Activated gamma-delta T cell (primary cell): ENCODE measurements at places on chromosomes 12 and 14.

GRCh38 chr12:125944446-125944845 is 879.2 kb downstream of the AACS start:
- no peak for DNase-seq

GRCh38 chr12:31915446-31915845 is 43.8 kb upstream of the RESF1 start:
- no peak for DNase-seq

GRCh38 chr12:91311081-91311480 is 128.5 kb upstream of the DCN start:
- no peak for DNase-seq

DNA sequence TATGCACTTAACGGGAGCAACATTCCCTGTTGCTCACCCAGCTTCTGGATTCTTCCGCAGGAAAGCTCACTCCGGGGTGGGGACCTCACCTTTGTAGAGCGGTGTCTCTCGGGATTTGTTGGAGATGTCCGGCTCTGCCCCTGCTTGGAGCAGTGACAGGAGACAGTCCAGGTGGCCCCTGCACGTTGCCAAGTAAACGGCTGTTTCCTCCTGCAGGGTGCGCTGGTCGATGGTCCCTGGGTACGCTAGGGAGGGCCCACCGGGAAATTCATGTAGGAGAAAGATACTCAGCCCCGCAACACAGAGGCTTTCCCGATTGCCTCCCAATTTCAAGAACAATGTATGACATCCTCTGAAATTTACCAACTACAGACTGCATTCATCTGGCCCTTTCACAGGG is 23.1 kb downstream of the ASB2 start:
- DNase-seq, result no peak

GRCh38 chr12:117662220-117662619 is 300.8 kb upstream of the NOS1 start:
- no peak for DNase-seq

DNA sequence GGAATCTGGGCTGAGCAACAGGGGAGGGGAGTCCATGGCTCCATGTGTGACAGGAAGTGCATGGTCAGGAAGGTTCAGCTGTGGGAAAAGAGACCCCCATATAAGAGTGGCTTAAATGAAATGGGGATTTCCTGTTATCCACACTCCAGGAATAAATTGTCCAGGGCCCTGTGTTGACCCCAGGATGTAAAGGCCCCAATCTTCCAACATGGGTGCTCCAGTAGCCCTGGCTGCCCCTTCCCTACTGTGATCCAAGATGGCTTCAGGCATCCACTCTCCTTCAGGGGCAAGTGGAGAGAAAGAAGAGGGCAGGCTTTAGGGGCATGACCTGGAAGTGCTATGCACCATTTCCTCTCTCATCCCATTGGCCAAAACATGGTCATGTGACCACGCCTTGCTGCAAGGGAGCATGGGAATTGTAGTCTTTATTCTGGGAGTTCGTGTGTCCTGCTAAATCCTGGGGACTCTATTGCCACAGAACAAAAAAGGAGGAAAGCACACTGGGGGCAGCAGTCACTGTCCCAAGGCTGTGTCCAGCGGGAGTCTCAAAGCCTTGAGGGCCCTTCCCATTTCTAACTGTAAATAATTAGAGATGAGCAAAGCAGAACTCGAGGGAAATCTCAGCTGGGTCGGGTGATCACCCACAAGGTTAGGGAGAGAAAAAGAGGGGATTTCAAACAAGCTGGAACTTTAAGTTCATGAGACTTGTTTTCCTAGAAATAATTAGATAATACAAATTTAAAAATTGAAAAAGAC is 289.2 kb downstream of the ADGRD1 start:
- no peak for DNase-seq

DNA sequence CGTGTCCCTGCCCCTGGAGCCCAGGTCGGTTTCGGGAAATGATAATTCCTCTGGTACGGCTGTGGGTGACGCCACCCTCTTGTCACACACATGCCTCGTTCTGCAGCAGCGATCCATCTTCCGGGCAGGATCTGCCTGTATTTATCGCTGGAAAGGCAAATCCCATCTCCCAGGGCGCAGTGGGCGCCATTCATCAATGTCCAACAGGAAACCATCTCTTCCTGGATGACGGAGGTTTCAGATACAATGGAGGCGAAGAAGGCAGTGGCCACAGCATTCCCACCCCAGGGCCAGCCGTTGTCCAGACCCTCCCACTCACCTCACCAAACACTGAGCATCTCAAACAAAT is 74.2 kb downstream of the NOC4L start:
- no peak for DNase-seq

GRCh38 chr12:55703288-55703687 is 4.4 kb downstream of the ITGA7 start:
- no peak for DNase-seq

DNA sequence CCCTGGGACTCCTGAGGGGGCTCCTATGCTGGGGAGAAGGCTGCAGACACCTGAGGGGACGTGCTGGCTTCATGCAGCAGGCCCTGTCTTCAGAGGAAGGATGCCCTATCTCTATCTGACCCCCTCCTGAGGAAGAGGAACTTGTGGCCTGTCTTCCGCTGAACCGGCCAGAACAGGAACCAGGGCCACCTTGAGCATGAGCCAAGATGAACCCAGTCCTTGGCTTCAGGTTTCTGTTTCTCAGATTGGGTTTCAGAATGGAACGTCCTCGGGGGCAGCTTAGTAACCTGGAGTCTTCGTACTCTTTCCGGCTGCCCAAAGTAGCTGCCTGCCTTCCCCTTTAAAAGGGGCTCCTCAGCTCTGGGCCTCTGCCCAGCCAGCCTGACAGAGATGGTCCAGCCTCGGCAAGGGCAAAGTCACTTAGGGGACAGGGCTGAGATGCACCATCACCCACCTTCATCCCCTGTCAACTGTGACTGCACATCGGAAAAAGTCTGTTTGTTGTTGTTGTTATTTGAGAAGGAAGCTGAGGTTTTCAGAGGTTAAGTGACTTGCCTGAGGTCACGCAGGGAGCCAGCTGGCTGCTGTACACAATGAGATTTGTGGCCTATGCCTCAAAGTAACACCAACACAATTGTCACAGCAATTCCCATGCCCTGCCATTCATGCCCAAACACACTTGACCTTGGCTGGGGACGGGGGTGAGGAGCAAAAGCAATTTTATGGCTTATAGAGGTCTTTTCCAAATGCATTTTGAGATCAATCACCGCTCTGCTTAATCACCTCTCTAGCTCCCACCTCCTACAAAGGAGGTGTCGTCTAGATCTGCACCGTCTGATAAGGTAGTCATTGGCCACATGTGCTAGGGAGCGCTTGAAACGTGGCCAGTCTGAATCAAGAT is 13.4 kb downstream of the ASB2 start:
- no peak for DNase-seq

GRCh38 chr12:124560146-124560890 is 7.1 kb downstream of the NCOR2 start:
- DNase-seq, result no peak

- DNase-seq, result no peak
Observed at GRCh38 chr12:91868054-91868453, 277.6 kb downstream of the BTG1 start.

DNA sequence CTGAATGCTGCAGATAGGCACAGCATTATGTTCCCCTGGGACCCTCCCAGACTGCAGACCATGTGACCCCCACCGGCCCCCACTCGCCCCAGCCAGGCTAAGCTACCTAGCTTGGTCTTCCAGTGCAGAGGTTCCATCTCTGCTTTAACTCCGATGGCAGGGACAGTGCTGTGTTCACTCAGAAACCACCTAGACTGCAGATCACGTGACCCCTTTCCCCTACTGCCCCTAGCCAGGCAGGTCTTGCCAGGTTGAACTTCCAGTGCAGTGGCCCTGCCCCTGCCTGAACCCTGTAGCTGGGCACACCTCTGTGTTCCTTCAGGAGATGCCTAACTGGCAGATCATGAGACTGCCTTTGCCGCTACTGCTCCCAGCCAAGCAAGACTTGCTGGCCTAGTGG is 1116.2 kb downstream of the FLRT2 start:
- no peak for DNase-seq

DNA sequence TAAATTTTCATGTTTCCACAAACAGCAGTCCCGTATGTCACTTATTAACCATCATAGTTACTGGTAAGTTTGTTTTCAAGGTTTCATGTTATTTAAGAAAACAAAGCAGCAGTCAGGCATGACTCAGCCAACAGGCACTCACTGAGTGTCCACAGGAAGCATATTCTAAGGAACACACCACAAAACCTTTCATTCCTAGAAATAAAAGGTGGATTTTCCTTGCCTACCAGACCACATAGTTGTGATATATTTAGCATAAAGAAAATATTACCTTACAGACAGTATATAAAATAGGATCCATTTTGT is 143.3 kb upstream of the AVPR1A start:
- DNase-seq, result no peak

GRCh38 chr12:5965950-5966383 is 20.9 kb upstream of the ANO2 start:
- DNase-seq, result no peak

DNA sequence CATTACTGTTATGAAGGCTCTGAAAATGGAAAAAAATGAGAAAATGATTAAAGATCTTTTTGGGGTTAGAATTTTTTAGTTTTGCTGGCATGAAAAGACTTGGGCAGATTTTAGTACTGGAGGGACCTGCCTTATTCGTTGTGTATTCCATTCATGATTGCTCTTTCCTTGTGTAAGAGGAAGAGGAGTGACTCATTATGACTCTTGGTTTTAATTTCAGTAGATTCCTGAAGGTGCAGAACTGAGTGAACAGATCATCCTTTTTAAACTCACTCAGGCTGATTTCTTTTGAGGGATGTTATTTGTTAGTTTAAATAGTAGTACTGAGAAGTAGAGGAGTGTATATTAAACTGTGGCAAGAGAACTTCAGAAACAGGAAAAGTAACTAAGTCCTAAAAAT is 41.6 kb downstream of the AKAP6 start:
- no peak for DNase-seq

- no peak for DNase-seq
Observed at GRCh38 chr14:24908592-24909236, 141.2 kb downstream of the STXBP6 start.

GRCh38 chr12:100608776-100609175 is 35.3 kb downstream of the GAS2L3 start:
- DNase-seq, result no peak

DNA sequence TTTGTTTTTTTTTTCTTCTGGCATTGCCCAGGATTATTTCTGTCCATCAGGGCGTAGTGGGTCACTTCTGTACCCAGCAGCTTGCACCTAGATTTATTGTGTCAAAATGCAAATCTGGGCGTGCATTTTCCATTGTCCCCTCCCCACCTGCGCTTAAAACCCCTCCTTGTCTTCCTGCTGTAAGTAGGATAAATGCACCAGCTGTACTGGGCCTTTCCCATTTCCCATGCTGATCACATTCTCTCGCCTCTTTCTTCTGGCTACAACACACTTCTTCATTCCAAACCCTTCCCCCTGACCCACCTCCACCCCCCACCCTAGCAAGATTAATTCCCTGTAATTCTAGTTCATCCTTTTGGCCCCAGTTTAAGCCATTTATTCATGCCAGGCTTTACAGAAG is 128.0 kb downstream of the ETV6 start:
- no peak for DNase-seq

DNA sequence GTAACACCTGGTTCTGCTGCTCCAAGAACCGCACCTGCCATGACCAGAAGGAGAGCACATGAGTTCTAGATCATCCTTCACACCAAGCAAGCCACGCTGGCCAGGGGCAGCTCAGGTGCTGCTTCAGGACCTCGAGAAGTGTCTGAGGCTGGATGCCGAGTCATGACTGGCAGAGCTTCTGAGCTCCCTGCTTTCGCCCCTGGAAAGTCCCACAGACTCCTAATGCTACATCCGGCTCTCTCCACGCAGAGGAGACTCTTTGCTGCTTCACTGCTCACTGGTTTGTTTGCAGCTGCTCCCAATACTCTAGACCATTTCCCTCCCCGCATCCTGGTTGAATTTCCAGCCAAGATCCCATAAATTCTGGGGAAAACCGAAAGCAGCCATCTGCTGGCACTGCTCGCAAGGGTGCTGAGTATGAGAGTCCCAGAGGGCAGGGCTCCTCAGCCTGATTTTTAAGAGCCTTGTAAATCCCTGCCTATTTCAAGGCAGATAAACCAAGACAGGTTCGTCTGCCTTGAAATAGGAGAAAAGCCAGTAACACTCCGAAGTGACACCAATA is 1.4 kb downstream of the KRT2 start:
- DNase-seq, result no peak

DNA sequence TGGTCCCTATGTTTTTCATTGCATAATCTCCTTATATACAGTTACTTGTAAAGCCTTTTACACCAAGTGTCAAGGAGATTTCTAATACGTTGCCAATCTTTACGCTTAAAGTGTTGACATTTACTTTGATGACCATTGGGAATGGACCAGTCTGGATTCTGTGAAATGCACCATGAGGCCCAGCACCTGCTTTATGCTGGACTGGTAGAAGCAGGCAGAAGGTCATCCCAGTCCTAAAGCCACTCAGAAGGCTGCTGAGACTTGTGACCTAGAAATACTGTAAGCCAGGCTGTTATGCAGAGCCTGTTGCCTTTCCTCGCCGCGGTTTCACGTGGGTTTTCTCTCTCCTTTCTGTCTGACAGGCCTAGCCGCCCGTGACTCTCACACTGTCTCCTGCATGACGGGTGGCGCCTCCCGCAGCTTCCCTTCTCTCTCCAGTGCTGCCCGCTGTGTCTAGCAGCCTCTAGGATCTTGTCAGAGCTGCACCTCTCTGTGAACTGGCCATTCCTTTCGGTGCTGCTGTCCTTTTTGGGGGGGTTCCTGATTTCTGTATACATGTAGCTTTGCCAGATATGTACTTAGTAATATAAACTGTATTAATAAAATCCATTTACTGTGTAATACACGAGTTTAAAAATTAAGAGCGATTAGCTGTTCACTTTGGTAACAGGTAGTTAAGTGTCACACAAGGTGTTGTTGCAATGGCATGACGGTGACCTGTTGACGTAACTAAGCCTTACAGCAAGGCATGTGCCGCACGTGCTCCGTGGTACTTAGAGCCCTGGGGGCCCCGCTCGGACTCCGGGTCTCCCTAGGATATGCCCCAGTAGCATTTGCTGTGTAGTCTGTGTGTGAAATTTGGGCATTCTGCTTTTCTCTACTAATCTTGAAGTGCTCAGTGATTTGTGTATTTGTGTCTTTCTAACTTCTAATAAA is 29.7 kb downstream of the XRCC3 start:
- DNase-seq, result no peak

DNA sequence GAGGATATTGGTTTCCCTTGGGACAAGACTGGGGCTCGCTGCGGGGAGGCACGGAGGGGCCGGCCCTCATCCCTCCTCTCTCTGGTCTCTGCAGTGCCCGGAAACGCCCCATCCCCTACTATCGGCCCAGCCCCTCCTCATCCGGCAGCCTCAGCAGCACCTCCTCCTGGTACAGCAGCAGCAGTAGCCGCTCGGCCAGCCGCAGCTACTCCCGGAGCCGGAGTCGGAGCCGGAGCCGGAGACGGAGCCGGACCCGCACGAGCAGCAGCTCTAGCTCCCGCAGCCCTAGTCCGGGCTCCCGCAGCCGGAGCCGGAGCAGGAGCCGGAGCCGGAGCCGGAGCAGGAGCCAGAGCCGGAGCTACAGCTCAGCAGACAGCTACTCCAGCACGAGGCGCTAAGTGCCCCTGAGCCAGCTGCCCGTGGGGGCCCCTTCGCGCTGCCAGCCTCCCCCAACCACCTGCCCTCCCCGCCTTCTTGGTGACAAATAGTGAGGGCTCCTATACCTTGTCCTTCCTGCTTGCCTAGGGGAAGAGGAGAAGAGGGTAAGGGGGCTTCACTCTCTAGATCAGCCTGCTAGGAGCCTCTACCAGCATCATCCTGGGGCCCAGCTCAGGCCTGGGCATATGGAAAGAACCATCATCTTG is 22.2 kb upstream of the HSPB8 start:
- no peak for DNase-seq

- DNase-seq, result no peak
Observed at GRCh38 chr12:42903736-42904135, 314.2 kb upstream of the PRICKLE1 start.

GRCh38 chr14:45112896-45113781 is 21.1 kb downstream of the FKBP3 start:
- DNase-seq, result no peak
